GM19239 (cell line): ENCODE measurements at places on chromosomes 12 and 14.

DNA sequence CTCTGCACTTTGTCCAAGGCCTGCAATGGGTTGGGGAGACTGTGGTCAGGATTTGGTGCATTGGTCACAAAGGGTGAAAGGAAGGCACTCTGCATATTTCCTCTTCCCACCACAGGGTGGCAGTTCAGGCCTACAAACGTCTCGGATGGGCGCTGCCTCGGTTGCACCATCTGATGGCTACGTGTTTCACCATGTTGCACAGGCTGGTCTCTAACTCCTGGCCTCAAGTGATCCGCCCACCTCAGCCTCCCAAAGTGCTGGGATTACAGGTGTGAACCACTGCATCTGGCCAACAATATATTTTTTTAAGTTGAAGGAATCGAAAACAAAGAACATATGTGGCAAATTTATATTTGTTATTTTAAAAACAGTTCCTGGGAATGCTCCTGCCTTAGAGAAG lies 35.1 kb downstream of the TMBIM6 start:
- peak; percentile 62 for DNase-seq

GRCh38 chr14:100028990-100029677 lies 36.1 kb upstream of the EVL start:
- no peak for DNase-seq

GRCh38 chr12:91811481-91812287 lies 334.0 kb downstream of the BTG1 start:
- peak; percentile 19 for DNase-seq

DNA sequence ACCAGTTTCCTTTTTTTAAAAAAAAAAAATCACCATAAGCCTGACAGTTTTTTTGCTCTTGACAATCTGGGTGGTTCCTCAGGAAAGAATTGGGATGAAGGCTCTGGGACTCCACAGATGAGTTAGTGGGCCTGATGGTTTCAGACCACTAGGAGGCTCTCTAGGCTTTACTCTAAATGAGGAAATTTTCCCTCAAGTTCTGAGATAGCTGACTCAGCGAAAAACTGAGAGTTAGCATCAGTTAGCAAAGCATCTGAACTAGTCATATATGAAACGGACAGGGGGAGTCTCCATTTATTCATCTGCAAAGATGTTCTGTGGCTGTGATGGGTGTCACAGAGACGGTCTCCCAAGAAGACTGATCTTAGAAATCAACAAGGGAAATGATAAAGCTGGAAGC lies 314.3 kb upstream of the OR4E1 start:
- DNase-seq = no peak

GRCh38 chr12:41621291-41621690 lies 433.2 kb downstream of the PDZRN4 start:
- no peak for DNase-seq
